ENCODE measurements at places on chromosomes 2 and 18.

DNA sequence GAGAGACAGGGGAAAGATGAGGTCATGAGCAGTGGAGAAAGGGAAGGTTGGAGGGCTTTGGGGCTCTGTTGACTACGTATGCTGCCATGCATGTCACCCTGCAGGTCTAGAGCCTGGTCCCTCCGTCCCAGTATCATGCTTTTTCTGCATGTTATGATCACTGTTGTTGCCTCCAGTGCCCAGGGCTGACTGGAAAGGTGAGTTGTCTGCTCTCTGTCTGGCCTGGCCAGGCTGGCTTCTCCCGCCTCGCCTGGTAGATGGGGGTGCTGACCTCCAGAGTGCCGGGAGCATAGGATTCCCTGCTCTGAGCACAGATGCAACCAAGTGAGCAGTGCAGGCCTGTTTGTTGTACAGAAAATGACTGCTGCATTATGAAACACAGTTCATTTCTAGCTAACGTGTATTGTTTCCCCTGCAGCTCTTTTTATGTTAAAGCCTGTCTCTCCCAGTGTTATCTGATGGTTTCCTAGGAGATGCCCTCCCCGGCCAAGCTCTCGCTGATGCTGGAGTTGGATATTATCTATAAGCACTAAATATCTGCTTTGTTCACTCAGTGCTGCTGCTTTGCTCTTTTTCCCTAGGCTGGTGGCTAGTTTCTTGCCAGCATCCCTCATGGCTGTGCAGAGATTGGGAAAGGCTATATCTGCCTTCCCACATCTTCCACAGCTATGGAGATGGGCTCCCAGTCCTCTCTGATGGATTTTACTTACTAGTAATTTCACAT lies 158.2 kb downstream of the TDRD15 start:
- peak; percentile 41 for DNase-seq

DNA sequence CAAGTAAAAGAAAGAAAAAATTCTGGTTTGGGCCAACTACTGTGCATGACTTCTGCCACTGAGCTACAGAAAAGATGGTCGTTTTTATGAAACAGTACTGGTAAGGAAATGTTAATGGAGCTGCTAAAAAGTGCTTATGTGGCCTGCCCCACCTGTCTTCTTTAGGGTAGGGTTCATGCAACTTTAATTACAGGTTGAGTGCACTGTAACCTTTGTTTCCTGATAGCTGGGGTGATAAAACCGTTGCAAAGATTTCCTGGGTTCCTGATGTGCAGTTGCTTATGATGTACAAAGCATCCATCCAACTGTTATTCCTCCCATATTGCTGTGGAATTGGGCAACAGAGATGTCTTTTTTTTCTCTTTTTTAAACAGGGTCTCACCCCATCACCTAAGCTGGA lies 34.3 kb upstream of the PUM2 start:
- no peak for DNase-seq

DNA sequence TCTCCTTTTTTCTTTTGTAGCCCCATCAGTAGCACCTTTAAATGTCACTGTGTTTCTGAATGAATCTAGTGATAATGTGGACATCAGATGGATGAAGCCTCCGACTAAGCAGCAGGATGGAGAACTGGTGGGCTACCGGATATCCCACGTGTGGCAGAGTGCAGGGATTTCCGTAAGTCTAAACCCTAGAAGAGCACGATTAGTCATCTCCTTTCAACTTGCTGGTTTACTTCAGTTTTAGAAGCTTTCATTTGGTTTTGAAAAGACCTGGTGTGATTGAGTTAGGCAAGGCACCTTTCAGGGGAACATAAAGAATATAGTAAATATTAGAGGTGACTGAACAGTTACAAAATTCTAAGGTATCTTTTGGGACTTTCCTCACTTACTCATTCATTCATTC lies 72.2 kb upstream of the TMEM87B start:
- DNase-seq: no peak

DNA sequence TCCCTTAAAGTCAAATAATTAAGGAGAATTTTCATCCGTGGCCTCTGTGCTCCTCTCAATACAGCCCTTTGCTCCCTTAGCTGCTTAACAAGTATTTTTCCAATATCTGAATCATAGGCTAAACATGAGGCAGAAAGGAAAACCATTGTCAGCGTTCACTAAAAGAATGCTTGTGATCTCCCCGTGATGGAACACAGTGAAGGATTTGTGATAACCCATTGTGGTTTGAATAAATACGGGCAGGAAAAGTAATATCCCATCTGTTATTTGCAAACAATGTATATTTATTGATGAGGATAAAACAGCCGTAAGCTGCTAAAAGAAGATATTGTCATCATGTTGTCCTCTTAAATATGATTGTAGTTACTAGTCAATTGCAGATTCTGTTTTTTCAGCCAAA lies 258.1 kb downstream of the NAPG start:
- DNase-seq: no peak

- DNase-seq: no peak
Measured at GRCh38 chr18:59516356-59517155, 157.5 kb upstream of the LMAN1 start.

GRCh38 chr2:20157193-20157891 lies 67.6 kb downstream of the SDC1 start:
- DNase-seq: no peak

DNA sequence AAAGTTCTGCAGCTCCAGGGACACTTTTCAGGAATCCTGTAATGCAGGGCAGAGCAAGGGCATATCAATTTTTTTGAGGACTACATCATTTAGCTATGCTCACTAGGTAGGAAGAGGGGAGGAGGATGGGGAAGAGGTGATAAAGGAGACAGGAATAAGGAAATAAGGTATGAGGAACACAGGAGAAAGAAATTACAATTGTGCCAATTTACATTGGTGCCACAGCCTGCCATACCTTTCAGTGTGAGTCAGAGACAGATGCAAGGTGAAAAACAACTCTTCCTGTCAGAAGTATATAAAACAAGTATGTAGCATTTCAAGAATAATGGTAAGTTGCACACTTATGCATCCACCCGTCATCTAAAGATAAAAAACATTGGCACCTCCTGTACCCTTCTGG lies 5.4 kb upstream of the MRPS9 start:
- DNase-seq: no peak

GRCh38 chr2:190698895-190699294 lies 50.0 kb downstream of the NAB1 start:
- no peak for DNase-seq

- DNase-seq: no peak
Measured at GRCh38 chr2:169862816-169863215, 35.6 kb downstream of the UBR3 start.

DNA sequence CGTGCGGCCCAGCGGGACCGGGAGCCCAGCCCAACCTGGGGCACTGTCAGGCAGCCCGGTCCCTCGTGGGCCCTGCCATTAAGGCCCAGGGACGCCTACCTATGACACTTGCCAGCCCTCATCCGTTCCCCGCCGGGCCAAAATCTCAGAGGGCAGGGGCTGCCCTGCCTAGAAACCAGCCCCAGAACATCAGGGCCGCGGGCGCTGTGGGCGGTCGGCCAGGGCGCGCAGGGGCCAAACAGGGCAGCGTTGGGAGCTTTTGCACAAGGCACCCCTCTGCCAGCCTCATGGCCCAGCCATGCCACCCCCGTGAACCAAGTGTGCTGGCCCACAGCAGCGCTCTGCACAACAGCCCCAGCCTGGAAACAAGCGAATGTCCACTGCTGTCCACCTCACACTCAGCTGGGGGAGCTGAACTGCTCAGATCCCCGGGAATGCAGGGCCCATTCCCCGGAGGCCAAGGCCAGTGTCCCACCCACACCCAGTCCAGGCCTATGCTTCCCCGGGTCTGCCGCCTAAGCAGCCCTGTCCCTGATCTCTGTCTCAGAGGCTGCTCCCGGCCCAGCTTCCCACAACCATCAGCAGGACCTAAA lies 3.5 kb upstream of the NEURL3 start:
- no peak for DNase-seq

GRCh38 chr2:1512321-1513289 lies 99.3 kb downstream of the TPO start:
- DNase-seq: no peak

GRCh38 chr2:82013641-82014040 lies 1709.1 kb upstream of the LRRTM1 start:
- DNase-seq: no peak

DNA sequence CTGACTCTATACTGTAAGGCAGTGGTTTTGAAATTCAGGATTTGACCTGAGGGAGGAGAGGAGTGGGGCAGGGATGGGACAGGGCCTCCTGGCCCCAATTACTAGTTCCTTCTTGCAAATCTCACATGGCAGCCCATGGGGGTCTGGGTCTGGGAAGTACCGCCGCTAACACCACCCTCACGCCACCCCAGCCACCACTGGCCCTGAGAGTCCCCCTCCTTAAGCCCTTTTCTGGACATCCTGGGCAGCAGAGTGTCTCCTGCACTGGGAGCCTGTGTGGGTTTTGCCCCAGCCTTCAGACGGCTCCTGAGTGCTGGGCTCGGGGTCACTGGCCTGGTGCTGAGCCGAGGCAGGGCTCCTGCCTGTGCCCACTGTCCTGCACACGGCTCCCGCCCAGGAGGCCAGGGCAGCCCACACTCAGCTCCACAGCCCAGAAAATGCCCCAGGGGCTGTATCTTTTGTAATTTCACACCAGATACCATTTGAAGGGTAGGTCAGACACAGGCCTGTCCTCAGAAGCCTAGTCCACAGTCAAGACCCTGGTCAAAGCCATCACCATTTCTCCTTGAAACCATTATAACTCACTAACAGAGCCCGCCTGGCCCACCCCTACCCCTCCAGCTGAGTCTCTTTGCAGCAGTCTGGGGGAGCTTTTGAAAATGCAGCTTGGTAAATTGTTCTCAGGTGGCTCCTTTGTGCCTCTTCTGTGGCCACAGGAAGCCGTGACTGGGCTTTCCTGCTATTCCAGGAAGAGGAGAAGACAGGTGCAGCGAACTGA lies 55.1 kb downstream of the CYP27C1 start:
- DNase-seq: peak; percentile 25

GRCh38 chr2:198639580-198639979 lies 818.2 kb downstream of the SATB2 start:
- DNase-seq: no peak

- no peak for DNase-seq
Measured at GRCh38 chr18:22093731-22094357, 75.5 kb upstream of the GATA6 start.

DNA sequence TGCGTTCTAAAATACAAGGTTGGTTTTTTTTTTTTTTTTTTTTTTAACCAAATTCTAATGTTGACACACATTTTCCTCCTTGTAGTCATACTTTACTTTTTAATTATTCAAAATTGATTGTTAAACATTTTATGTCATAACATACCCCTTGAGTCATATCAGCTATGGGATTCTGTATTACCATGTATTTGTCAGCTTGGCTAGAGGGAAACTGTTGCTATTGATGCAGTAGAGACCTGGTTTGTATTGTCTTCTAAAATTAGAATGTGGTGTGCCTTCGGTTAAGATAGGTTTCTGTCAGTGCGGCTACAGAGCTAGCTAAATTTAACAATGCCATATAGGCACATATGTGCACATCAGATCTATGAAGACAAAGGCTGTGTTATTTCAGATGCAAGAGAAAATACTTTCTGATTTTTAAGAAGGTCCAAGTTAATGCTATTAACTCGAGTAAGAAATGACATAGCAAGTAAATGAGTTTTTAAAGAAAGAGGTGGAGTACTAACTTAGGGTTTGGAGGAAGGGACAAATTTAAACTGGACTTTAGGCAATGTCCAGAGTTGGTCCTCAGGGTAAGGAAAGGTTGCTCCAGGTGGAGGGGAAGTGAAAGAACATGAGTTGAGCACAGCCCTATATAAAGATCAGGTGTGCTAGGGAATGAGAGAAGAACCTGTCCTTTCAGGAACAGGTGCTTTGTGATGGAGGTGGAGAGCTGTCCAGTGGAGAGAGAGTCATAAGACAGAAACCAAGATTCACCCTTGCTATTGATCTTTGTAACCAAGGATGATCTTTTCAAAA lies 152.3 kb downstream of the PRPF40A start:
- no peak for DNase-seq

GRCh38 chr18:66894851-66895250 lies 291.0 kb upstream of the CDH19 start:
- no peak for DNase-seq

DNA sequence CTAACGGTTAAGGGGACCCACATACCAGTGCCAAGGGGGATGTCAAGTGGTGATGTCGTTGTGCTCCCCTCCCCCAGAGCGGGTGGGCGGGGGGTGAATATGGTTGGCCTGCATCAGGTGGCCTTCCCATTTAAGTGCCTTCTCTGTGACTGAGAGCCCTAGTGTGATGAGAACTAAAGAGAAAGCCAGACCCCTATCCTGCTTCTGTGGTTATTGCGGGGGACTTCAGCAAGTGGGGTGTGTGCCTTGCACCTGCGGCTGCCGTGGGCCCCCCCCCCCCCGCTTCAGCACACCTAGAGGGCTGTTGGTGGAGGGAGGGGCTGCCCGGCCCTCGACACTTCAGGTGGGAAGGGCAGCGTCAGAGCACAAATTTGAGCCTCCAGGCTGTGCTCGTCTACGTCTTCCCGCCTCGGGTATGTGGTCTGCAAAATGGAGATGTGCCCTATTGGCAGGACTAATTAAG lies 6.1 kb downstream of the CTDSP1 start:
- peak; percentile 68 for DNase-seq

GRCh38 chr2:151789055-151789834 lies 39.0 kb downstream of the ARL5A start:
- no peak for DNase-seq

DNA sequence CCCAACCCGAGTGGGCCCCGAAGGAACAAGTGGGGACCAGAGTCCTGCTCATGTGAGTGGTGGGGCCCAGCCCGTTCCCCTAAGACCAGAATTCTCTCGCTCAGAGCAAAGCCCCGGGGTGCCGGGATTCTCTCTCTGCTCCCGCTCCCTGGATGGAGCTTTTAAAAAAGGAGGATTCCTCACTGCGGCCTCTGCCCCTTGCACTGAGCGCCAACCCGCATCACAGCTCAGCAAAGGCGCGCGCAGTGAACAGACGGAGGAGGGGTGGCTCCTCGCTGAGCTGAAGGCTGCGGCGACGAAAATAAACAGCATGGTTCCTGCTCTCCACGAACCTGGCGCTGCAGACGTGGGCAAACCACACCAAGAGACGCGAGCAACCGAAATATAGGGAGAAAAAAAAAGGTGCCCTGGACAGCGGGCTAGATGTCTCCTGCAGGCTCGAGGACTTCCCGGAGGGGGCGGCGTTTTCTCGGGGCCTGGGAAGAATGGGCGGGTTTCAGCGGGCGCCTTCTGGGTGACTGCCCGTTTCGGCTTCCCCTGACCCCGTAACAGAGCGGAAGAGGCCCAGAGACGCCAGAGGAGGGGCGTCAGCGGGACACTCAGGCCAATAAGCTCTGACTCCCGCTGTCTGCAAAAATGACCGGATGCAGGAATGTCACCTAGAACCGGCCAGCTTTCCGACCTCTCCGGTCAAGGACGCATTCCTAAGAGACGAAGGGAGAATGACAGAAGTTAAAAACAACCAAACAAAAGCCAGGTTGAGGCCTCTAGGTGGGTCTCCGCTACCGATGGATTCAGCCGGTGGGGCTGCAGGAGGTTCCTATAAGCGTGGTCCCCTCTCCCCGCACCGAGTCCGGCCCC lies 819 bp upstream of the KLF11 start:
- DNase-seq: peak; percentile 88

Measured in retina (tissue), 1 donor.